ENCODE measurements at places on chromosomes 7 and 10.

GRCh38 chr7:22990588-22990949 lies 23.4 kb downstream of the HYCC1 start:
- DNase-seq: no peak

- no peak for DNase-seq
Observed at GRCh38 chr10:9545073-9545472, 1472.6 kb upstream of the CELF2 start.

GRCh38 chr7:43215061-43215460 lies 102.6 kb downstream of the HECW1 start:
- no peak for DNase-seq

- DNase-seq: peak; percentile 86
Observed at GRCh38 chr10:77405771-77406241, 231.8 kb downstream of the KCNMA1 start.

DNA sequence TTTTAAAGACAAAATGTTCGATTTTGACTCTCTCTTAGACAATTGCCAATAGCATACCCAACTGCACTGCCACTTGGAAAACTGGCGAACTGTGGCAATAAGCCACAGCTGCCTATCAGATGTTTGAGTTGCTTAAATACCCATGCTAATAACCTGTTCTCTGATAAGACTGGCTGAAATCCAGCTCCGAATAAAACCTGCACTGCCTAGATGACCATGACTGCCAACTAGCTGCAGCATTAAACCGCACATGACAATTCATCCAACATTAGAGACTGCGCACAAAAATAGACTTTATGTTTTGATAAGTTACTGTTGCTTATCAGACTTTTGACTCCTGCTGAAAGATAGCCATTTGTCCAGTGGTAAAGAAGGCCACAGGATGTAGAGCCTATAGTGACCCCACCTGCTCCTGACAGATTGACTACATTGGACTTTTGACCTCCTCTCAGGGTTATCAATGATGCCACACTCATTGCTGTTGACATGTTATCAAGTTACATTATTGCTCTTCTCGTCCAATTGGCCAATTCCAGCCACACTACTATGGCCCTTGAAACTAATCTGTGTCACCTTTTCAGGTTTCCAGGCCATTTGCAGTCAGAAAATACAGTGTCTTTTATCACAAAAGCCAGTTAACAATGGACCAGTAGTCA lies 299.0 kb downstream of the HGF start:
- no peak for DNase-seq

- DNase-seq: no peak
Observed at GRCh38 chr10:123180101-123181090, 26.2 kb downstream of the BUB3 start.

DNA sequence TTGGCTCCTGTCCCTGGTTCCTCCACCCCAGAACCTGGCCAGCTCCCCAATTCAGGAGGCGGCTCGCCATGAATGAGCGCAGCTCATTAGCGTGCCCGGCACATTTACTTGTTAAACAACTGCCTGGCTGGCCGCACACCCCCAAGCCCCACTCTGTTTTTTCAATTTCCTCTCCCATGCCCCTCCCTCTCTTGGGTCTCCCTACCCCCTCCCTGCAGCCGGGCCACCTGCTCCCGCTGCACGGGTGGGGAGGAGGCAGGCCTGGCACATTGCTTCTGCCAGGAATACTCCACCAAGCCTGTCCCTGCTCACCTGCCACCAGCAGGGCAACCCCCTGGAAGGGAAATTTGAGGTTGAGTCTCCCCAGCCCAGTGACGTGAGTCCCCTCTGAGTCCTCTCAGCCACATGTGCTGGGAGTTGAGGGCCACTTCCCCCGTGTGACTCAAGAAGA lies 2.5 kb upstream of the SLIT1 start:
- no peak for DNase-seq

DNA sequence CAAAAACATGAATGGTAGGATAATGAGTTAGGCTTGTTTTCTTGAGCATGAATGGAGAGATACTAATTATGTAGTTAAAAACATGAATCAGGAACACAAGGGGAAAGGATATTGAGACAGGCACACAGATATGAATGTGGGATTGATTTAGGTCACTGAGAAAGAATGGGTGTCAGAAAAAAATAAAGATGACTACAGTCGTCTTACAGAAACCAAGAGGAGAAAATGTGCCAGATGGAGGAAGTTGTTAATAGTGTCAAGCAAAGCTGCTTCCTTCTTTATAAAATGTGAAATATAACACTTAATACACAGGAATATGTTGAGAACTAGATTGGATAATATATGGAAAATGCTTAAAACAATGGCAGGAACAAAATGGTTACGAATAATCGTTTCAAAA lies 173.3 kb upstream of the BET1 start:
- no peak for DNase-seq

- no peak for DNase-seq
Observed at GRCh38 chr7:130943336-130943901, 209.4 kb upstream of the KLF14 start.

Data from K562 (cell line).